ENCODE measurements at places on chromosomes 12 and 14.
A peak's percentile ranks its signal among the peaks of the same experiment; 100 is the strongest.

DNA sequence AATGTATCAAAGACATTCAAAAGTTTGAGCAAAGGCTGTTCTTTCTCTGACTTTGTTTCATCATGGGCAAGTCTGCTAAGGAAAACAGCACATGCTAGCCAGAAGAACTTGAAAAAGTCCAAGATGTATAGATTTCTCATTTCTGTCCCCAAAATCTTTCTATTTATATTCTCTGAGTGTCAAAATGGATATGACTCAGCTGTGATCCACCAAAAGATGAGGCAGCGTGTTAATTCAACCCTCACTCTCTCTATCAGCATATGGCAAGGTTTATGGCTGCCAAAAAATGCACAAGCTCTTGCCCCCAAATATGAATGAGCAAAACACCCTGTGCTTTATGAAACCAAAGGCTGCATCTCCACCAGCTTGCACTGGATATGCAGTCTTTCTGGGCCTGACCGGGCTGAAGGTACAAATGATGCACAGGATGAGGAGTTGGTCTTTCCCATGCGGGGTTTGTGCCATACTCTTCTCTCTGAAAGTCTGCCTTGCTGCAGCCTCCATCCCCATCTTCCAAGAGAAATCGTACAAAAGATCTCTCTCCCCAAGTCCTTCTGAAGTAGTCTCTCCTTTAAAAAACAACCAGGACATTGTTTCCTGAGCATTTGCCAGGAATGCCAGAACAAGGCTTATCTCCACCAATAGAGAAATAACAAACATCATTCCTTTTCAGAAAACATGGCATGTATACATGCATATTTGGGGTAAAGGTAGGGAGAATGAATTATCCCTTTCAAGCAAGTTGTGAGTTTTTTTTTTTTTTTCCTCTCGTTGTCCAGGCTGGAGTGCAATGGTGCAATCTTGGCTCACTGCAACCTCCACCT, 203.4 kb downstream of the TMX1 start:
- DNase-seq: no peak

GRCh38 chr12:95054206-95054605, 19.2 kb downstream of the NR2C1 start:
- DNase-seq: no peak

GRCh38 chr12:124456652-124457152, 110.7 kb downstream of the NCOR2 start:
- peak; percentile 32 for DNase-seq

DNA sequence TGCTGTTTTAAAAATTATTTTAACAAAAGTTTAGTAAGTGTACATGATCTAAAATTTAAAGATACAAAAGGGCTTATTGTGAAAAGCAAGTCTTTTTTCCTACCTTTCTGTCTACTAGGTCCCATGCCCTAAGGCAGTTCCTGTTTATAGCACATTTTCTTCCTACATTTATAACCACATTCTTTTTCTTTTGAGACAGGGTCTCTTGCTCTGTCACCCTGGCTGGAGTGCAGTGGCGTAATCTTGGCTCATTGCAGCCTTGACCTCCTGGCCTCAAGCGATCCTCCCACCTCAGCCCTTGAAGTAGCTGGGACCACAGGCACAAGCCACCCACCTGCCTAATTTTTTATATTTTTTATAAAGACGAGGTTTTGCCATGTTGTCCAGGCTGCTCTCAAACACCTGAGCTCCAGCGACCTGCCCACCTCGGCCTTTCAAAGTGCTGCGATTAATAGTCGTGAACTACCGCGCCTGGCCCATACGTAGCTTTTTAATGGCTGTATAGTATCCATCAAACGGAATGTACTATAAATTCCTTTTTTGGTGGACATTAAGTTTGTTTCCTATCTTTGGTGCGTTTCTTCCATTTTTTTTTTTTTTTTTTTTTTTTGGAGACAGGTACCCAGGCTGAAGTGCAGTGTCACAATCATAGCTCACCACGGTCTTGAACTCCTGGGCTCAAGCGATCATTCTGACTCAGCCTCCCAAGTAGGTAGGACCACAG, 20.9 kb downstream of the FRS2 start:
- DNase-seq: no peak

GRCh38 chr14:31449971-31450610, 7.2 kb downstream of the DTD2 start:
- no peak for DNase-seq

GRCh38 chr12:14913381-14913781, 25.0 kb downstream of the ERP27 start:
- no peak for DNase-seq

DNA sequence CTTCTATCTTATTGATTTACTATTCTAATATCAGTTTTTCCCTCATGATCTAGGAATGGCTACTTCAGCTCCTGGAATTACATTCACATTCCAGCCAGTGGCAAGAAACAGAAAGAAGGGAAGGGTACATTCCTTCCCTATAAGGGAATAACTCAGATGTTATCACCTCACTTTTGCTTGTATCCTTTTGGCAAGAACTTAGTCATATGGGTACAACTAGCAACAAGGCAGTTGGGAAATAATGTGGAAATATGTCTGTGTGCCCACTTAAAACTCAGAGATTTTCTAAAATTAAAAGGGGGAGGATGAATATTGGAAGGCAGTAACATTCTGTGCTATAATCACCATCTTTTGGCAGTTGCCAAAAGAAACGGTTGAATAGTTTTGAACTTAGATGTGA, 85.6 kb downstream of the MSRB3 start:
- DNase-seq: no peak

DNA sequence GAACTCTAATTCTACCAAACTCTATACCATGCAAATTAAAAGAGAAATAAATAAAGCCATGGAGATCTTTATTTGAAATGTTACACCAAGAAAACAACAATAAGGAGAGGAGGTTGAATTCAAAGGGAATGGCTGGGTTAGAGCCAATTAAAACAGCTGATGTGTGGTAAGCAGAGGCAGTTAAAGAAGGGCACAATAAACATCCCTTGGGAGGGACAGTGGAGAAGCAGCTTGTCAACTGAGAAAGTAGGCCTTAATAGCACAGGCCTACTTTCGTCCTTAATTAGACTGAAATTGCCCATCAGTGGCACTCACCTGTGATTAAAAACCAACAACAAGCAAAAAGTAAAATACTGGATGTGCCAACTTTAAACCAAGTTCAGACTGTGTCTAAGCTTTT, 16.3 kb upstream of the NAV3 start:
- no peak for DNase-seq

DNA sequence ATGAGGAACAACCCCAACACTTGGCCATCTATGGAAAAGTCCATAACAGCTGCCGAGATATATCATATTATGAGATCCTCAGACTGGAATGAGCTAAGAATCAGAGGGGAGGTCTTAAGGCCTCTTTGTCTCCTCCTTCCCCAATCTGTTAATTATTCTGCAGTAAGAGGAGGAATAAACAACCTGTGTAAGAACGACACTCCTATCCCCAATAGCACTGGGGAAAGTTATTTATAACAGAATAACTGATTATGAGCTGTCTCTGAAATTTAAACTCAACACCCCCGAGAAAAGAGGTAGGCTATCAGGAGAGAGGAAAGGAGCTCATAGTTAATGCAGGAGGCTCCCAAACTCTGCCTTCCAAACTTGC, 68.0 kb downstream of the NIN start:
- DNase-seq: no peak

DNA sequence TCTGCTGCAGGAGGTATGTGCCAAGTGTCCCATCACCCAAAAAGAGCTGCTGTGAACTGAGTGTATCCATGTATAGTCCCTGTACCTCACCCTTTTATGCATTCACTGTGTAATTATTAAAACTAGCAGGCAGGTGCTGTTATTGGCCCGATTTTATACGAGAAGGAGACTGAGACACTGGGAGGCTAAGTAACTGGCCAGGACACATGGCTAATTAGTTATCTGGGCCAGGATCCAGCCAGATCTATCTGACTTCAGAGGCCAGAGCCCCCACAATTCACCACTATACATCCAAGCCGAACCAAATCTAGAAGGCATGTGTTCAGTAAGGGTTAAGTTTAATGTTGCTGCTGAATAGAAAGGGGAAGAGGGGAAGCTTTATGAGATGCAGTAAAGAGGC, 73.4 kb downstream of the FRMD6 start:
- no peak for DNase-seq

DNA sequence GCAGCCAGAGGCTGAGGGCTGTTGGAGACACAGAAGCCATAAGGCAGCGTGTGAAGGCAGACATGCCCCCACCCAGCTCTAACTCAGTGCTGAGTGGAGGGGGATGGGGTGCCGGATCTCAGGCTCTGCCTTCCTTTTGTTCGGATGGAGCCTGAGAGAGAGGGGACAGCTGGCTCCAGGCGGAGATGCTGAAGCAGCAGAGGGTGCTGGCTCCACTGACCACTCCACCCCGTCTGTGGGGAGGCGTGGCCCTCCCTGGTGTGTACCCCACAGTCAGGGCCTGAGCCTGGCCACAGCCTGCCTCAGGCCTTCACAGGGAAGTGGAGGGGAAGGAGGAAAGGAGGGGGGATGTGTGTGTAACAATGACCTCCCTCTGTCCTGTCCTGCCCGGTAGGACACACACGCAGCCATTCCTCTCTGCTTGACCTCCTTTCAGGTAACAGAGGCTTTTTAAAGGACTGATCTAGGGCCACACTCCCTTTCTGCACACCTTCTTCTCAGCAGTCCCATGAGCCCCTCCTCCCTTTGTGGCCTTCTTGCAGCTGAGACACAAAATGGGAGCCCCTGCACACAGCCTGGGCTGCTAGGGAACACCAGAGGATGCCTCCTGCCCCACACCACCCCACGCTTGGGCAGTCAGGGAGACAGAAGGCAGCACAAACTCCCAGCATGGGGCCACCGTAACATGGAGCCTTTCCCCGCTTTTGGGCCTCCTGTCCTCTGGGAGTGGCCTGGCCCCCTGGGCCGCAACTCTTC, 9.6 kb upstream of the ENDOU start:
- no peak for DNase-seq

DNA sequence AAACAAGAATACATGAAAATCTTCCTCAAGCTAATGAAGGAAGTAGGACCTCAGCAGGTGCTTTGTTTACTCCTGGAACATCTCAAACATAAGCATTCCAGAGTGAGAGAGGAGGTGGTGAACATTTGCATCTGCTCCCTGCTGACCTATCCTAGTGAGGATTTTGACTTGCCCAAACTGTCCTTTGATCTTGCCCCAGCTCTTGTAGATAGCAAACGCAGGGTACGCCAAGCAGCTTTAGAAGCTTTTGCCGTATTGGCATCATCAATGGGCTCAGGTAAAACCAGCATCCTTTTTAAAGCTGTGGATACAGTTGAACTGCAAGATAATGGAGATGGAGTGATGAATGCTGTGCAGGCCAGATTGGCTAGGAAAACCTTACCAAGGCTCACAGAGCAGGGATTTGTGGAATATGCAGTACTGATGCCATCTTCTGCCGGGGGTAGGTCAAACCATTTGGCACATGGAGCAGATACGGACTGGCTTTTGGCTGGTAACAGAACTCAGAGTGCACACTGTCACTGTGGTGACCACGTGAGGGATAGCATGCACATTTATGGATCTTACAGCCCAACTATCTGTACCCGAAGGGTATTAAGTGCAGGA, 1.9 kb downstream of the TOGARAM1 start:
- no peak for DNase-seq

- DNase-seq: peak; percentile 50
Observed at GRCh38 chr12:12723681-12724420, 6.7 kb downstream of the CDKN1B start.

DNA sequence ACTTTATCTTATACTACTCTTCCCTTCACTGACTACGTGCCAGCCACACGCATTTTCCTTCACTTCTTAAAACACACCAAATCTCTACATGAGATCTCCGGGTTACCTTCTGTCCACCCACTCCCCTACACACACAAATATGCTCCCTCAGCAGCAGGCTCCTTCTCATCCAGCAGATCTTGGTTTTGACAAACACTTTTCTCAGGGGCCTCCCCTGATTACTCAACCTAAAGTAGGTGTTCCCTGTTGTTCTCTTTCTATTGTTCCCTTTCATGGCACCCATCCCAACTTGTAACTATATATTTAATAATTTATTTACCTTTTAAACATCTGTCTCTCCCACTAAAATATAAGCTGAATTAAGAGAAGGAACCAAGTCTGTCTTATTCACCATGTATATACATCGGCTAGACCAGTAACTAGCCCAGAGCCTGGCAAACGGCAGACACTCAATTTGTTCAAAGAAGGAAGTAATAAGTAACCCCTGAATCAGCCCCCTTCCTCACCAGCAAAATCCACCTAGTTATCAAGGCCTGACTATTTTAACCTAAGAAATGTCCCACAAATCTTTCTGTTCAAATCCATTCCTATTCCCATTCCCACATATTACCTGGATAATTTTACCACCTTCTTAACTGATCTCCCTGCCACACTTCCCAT, 2.7 kb downstream of the C2CD5 start:
- no peak for DNase-seq

GRCh38 chr14:61147381-61147821, 133.7 kb downstream of the TMEM30B start:
- no peak for DNase-seq

DNA sequence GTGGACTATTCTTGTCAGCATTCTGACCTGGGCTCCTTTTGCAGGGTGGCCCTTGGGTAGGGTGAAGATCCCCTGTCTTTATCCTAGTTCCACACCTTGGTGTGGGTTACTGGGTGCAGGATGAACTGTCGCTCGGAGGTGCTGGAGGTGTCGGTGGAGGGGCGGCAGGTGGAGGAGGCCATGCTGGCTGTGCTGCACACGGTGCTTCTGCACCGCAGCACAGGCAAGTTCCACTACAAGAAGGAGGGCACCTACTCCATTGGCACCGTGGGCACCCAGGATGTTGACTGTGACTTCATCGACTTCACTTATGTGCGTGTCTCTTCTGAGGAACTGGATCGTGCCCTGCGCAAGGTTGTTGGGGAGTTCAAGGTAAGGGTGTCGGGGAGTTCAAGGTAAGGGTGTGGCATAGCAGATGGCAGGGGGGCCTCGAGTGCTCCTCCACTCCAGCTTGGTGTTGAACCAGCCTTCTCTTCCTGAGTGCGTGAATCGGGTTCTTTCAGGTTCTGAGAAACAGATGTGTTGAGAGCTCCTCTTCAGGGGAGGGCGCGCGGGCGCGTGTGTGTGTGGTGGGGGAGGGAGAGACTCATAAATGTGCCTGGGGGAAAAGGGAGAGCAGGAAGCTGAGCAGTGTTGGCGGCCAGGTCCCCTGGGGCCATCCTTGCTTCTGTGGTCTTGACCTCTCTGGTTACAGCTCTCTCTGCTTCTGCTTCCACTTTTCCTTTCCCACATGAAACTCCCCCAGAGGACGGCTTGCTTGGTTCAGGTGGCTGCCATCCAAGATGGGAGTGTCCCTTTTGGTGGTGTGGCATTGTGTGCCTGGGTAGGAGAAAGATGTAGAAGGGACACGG, 4.0 kb downstream of the ATG101 start:
- no peak for DNase-seq

DNA sequence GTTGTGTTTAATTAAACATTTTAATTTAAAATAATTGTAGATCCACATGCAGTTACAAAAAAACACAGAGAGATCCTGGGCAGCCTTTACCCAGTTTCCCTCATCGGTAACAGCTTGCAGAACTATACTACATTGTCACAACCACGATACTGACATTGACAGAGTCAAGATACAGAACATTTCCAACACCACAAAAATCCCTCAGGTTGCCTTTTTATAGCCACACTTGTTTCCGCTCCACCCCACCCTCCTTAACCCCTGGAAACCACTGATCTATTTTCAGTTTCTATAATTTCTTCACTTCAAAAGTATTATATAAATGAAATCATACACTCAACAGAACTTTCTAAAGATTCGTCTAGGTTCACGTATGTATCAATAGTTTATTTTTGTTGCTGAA, 458.8 kb upstream of the SOX5 start:
- no peak for DNase-seq

GRCh38 chr12:129863938-129864337, 39.9 kb downstream of the TMEM132D start:
- DNase-seq: no peak
